Esophagus muscularis mucosa (tissue), 4 donors: ENCODE measurements at places on chromosomes 7 and 10.

- DNase-seq = no peak
Observed at GRCh38 chr7:18202315-18203045, 174.8 kb upstream of the PRPS1L1 start.

DNA sequence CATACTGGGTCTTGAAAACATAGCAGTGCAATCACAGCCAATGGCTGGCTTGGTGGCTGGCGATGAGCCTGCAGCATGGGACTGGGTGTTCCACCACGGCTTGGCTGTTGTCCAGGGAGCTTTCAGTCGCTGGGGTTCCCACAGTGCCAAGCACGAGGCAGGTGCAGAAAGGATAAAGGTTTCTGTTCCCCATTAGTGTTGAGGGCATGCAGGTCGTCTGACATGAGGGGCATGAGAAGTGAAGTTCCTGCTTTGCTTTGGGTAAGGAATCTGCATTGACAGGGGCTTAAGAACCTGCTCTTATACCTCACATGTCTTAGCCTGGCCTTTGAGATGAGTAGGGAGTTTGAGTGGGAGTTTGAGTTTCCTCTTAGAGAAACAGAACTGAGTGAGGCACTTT, 9.0 kb upstream of the CFTR start:
- DNase-seq = no peak

GRCh38 chr10:130707389-130707979, 571.3 kb downstream of the GLRX3 start:
- no peak for DNase-seq

DNA sequence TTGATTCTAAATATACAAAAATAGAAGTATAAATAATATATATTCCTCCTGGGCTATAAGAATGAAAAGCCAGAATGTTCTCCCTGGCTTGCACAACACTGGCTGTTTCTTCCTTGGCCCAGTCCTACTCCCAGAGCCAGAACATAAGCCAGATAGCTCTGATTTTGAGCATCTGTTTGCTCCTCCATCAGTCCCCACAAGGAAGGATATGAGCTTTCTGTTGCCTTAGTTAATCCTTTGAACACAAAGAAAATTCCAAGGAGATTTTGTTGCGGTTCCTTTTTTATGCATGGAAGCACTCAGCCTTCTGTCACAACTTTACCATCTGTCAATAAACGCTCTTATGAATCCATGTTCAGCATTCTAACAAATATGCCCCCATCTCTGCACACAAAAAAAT, 361.8 kb downstream of the IPMK start:
- no peak for DNase-seq

- no peak for DNase-seq
Observed at GRCh38 chr7:116228241-116228640, 17.9 kb downstream of the TES start.

- no peak for DNase-seq
Observed at GRCh38 chr7:953547-954327, 743 bp downstream of the ADAP1 start.

DNA sequence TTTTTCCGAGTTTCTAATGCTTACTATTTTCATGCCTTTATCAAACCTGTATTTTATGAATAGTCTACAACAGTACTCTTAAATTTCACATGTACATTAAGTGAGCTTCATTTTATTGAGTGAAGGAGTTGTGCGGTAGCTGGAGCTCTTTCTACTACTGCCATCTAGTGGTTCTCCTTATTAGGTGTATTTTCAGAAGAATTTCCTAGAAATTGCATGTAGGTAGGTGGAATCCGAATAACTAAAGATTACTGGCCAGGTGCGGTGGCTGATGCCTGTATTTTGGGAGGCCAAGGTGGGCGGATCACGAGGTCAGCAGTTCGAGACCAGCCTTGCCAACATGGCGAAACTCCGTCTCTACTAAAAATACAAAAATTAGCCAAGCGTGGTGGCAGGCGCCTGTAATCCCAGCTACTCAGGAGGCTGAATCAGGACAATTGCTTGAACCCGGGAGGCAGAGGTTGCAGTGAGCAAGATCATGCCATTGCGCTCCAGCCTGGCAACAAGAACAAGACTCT, 38.3 kb downstream of the LRRC72 start:
- no peak for DNase-seq

- peak; percentile 93 for DNase-seq
Observed at GRCh38 chr7:30135301-30136116, 723 bp downstream of the MTURN start.

DNA sequence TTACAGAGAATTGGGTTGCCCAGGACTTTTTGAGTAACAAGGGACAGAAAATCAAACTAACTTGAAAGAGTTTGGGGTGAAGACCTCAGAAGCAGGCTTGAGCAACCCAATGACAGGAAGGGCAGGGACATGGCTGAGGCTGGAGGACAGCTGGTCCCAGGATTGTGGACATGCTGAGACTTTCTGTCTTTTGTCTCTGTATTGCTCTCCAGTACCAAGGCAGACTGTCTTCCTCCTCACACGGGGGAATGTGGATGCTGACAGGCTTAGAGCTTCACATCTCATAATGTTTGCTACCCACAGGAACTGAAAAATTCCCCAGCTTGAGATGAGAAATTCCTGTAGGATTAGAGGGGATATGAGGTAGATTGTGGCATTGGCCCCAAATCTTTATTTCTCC, 229.6 kb downstream of the PHF14 start:
- no peak for DNase-seq

GRCh38 chr10:103514244-103514643, 20.7 kb downstream of the NEURL1 start:
- no peak for DNase-seq

DNA sequence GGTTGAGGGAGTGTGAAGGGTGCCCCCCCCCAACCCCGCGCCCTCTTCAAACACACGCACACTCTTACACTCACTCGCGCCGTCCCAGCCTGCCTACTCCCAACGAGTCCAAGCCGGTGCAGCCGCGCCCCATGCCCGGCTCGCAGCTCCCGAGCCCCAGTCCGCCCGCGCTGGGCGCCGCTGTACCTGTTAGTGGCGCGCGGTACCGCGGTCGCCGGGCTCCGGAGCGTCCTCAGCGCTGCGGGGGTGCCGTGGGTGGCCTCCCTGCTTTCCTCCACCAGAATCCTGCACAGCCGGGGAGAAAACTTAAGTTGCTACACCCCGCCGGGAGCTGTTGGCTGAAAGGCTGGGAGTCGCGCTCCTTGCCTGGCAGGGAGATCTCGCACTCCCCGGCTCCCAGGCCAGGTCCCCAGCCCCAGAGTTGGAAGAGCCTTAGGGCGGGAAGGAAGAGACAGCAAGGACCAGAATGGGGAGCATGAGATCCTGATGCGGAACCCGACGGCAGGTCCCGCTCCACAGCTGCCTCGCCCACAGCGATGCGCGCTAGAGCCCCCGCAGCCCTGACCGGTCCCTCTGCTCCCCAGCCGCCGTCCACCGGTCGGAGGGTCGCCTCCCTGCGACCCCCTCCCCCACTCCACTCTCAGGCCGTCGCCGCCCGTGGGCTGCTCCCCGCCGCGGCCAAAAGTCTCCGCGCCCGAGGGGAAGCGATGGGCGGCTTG, 863 bp downstream of the ST8SIA6 start:
- no peak for DNase-seq

DNA sequence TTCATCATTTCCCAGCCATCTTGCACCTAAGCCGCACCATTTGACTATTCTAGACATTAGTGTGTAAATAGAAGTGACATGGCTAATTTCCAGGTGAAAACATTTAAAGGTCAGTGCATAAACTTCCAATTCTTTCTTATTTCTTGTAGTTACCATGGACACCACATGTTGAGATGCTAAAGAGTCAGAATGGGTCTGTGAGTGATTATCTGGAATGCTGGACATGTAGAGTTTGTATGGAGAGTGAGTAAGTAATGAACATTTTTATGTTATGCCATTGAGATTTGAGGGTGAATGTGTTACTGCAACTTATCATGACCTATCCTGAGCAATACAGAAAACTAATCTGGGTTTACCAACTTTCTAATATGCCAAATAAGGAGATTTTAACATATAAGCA, 60.4 kb downstream of the MEOX2 start:
- DNase-seq = no peak
